ENCODE measurements at places on chromosomes 1 and 21. TPM values are rescaled to one million over a fixed set of nuclear protein-coding genes. Genes with fewer than 3 reads are reported as not detected.

DNA sequence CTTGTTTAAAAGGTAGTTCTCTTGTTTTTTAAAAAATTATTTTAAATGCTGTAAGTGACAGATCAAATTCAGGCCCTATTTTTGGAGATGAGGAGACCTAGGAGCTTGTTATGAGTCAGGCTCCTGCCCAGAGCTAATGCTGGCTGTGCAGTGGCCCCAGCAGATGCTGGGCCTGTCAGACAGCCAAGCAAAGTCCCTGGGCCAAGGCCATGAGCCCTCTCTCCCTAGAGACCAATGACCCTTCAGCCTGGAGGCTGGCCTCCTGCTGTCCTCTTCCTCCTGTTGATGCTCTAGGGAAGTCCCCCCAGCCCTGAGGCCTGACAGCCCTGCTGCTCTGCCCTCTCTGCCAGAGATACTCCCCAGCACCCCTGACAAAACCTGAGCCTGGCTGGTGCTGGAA lies 128.1 kb upstream of the CTTNBP2NL start:
- peak; percentile 85 for DNase-seq

DNA sequence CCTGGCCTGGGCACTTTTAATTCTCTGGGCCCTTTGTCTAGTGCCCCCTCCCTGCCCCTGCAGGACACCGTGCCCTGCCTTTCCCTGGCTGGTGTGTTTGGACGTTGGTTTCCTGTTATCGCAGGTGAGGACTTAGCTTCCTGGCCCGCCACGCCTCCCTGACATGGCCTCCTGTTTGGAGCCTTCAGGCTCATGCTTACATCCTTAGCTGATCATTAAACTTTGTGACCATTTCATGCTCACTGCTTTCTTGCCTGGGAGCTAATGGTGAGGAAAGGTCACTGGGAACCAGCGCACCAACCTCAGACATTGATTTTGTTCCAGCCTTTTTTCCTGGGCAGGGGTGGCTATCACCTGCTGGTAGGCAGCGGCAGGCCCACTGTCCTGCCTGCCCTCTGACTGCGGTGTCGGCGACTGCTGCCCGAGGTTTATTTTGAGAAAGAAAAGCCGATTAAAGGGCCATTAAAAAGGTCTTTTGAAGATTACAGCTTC lies 3.7 kb downstream of the PFKL start:
- no peak for DNase-seq

DNA sequence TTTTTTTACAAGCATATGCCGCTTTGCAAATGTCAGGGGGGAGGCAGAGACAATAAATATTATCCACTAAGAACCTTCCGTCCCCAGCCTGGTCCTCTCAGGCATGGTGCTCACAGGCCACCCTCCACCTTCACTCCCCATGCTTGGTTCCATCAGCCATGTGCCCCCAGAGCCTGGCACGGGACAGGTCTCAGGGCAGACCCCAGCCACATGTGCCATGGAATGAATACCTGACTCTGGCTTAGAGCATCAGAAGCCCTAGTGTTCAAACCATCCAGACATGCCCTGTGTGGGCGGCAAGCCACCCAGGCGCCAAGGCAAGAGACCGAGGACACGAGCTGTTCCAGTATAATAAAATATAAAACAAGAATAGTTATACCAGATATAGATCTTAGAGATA lies 5.4 kb downstream of the LSS start:
- DNase-seq: no peak

DNA sequence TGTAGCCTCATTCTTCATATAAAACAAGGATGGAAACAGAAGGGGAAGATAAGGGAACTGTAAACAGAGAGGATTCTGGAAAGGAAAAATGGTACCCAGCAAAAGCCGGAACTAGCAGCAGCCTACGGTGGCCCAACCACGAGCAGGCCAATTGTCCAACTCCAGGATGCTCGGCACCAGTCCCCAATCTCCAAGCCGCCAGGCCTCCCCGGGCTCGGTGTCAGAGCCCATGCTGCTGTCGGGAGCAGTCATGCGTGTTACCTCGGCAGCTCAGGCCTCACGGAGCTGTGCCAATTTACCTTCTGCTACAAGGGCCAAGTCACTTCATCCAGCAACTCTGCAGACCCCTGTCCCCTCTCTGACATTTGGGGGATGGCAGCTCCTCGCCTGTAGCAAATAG lies 130.8 kb downstream of the ZBTB18 start:
- DNase-seq: no peak

GRCh38 chr1:152411134-152411533 lies 2.9 kb downstream of the CRNN start:
- DNase-seq: no peak

DNA sequence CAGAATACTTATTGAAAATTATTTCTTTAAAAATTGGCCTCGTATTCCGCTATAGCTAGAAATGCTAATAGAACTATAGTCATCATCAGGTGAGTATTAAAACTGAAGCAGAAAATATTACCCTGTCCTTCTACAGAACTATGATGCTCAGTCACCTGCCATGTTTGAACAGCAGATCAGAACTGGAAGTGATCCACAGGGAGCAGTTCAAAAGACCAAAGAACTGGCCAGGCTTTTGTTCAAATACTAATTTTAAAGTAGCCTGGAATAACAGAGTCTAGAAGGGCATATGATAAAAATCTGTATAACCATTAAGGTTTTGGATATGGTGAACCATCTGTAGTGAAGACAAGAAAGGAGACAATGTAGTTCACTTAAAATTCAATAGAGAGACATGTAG lies 94.4 kb downstream of the GPR161 start:
- no peak for DNase-seq

GRCh38 chr1:59177756-59178155 lies 119.1 kb upstream of the FGGY start:
- no peak for DNase-seq

DNA sequence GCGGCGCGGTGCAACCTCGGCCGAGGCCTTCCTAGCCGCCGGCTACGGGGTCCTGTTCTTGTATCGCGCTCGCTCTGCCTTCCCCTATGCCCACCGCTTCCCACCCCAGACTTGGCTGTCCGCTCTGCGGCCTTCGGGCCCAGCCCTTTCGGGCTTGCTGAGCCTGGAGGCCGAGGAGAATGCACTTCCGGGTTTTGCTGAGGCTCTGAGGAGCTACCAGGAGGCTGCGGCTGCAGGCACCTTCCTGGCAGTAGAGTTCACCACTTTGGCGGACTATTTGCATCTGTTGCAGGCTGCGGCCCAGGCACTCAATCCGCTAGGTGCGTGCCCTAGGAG lies 379 bp downstream of the PPCS start:
- DNase-seq: no peak

DNA sequence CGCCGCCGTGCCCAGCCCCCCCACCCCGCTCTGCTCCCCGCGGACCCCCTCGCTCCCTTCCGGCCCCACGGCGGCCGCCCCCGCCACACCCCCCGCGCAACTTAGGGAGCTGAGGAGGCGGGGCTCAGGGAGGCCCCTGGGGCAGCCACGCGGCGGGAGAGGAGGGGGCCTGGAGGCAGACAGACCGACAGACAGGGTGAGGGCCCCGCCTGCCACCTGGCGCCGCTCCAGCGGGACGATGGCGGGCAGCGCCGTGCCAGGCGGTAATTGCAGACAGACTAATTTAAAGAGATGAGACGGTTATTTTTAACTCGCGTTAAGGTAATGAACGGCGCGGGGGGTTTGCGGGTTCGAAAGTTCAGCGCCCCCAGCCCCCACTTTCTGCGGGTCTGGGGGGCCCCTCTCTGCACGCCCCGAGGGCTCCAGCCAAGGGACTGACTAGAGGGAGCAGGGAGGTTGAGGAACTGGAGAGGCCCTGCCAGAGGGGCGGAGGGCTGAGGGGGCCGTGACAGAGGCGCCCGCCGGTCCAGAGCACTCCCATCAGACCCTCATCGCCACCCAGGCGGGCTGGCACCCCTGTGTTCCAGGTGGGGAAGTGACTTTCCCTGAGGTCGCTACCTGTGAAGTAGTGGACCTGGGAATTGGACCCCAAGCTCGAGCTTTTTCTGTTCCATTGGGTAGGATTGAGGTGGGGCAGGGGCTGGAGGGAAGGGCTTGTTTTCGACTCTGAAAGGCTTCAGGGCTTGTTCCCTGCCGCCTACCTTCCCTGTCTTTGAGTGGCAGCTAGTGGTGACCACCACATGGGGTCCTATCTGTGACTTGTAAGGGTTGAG lies 5.4 kb downstream of the FOXO6 start:
- no peak for DNase-seq

- DNase-seq: no peak
Observed at GRCh38 chr1:233079574-233079973, 129.2 kb downstream of the NTPCR start.

- DNase-seq: no peak
Observed at GRCh38 chr1:178361847-178362246, 134.9 kb downstream of the CLEC20A start.

DNA sequence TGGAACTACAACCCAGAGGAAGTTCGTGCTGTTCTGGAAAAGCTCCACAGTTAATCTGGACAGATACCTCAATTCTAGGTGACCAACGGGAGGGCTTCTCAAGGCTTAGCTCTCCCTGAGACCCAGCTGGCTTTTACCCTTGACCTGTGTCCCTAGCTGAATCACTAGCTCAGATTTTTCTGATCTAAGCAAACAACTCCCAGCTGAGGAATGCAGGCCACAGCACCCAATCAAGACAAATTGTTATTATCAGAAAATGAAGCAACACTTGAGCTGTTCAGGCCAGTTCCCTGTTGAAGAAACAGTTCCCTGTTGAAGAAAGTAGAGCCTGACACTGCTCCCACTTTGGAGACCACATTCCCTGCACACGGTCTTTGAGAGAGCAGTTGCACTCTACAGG lies 16.0 kb downstream of the DIO1 start:
- DNase-seq: no peak

- no peak for DNase-seq
Observed at GRCh38 chr21:44992608-44993031, 52.8 kb downstream of the SLX9 start.

DNA sequence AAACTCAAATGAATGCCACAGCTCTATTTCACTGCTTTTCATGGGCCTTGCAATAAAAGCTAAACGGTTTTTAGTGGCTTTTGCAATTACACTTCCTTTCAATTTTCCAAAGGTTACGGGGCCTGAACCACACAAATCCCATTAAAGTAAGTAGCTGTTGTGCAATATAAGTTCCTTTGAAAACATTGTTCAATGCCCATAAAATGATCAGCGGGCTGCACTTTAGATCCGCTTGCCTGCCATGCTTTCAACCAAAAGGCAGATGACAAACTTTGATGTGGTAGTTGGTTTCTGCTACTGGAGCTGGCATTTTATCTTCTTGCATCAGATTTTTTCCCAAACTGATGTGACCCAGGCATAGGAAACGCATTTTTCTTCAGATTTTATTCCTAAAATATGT lies 50.2 kb downstream of the PRRX1 start:
- DNase-seq: no peak

GRCh38 chr1:231724876-231725647 lies 98.5 kb downstream of the DISC1 start:
- peak; percentile 88 for DNase-seq

- DNase-seq: no peak
Observed at GRCh38 chr1:228297242-228297641, 89.4 kb downstream of the OBSCN start.

GRCh38 chr1:208027861-208028260 lies 116.9 kb upstream of the CD34 start:
- DNase-seq: no peak

GRCh38 chr1:87328272-87329050 lies at the start of gene LMO4:
LMO4 (plus strand) TSS chr1:87328880; CDS start chr1:87332016, 3,136 bp downstream.
- peak; percentile 99 for DNase-seq

DNA sequence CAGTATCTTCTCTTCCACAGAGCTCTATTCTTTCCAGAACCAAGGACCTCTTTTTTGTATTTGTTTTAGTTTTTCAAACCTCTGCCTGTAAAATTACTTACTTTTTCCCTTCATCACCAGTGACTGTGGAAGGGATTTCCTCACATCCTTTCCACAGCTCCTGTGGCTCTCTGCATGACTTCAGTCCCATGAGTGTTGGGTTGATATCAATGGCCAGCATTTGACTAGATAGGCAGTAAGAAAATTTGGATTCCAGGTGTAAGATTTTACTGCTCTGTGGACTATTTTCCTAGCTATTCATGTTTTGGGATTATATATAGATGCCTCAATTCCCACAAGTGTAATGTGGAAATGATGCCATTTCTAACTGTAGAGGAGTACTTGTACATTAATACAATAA lies 171.5 kb upstream of the PTBP2 start:
- DNase-seq: no peak

DNA sequence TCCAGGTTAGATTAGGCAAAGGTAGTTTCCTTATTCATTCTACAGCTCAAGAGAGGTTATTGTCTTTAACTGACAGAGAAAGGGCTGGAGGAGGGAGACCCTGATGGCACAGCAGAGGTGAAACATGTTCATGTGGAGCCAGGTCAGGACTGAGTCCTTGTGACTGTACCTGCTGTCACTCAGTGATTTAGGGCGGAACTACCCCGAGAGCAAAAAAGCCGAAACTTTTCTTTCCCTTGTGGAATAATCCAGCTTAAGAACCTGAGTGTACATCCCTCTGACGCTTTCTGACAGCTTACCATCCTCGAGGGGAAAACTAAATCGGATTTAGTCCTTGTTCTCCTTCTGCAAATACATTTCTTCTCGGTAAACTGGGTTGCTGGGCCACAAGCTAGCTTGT lies 273.2 kb downstream of the BACH1 start:
- DNase-seq: no peak

GRCh38 chr1:237700181-237700580 lies 190.5 kb downstream of the ZP4 start:
- no peak for DNase-seq

DNA sequence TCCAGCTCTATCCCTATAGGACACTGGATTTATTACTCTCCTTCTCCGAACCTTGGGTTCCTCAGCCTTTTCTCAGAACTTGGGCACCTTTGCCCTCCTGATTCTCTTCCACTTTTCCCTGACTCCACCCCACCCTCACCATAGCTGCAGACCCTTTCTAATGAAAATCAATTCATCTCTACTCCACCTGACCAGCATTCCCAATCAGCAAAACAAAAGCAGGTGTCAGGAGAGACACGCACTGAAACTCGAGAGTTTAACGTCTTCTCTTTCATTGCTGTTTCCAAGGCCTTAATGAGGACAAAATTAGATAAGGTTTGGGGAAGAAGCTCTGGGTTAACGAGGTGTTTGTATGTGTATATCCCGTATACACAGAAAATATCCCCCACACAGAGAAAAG lies 208.8 kb downstream of the PLPP3 start:
- no peak for DNase-seq

DNA sequence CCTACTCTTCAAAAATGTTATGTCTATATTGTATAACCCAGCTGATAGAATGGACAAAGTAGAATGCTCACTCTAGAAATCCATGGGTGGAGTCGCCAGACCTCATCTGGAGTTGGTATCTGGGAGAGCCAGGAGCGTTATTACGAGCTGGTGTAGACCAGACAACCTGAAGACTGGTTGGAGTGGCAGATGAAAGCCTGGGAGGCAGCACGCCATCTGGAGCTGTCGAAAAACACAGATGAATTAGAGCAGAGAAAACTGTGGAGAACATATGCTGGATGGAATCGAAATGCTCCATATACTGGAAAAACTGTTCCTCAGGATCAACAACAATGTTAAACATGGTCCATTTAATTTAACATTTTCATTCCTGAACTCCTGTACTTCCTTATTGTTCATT lies 333.6 kb downstream of the KCTD3 start:
- DNase-seq: no peak

Gene OR6K6
- total RNA-seq: not detected

Gene RHEX
- total RNA-seq: not detected

Gene SF3B4
- 11.0 TPM for total RNA-seq

Gene KLF17
- not detected for total RNA-seq

Gene ERICH3
- not detected for total RNA-seq

Gene B3GALT6
- 61.8 TPM for total RNA-seq

Gene MROH7
- 1.2 TPM for total RNA-seq
